Amniotic epithelial cell (primary cell): ENCODE measurements at places on chromosomes 13 and 19.

DNA sequence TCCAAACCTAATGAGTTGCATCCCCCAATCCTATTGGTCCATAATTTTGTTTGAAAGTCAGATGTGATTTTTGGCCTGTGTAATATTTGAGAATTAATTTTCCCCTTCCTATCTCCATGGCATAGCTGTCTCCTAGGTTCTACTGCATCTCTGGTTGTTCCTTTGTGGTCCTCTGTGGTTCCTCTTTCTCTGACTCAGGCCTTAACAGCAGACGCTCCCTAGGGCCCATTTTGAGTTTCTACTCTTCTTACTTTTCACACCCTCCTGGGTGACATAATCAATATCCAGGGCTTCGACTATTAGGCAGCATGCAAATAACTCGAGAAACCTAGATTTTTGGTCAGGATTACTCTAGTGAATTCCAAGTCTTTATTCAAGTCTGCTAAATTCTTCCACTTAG is 160.7 kb downstream of the RFC3 start:
- DNase-seq = no peak

- no peak for DNase-seq
These were observed 702.3 kb downstream of the DIAPH3 start for GRCh38 chr13:59461411-59461810.

DNA sequence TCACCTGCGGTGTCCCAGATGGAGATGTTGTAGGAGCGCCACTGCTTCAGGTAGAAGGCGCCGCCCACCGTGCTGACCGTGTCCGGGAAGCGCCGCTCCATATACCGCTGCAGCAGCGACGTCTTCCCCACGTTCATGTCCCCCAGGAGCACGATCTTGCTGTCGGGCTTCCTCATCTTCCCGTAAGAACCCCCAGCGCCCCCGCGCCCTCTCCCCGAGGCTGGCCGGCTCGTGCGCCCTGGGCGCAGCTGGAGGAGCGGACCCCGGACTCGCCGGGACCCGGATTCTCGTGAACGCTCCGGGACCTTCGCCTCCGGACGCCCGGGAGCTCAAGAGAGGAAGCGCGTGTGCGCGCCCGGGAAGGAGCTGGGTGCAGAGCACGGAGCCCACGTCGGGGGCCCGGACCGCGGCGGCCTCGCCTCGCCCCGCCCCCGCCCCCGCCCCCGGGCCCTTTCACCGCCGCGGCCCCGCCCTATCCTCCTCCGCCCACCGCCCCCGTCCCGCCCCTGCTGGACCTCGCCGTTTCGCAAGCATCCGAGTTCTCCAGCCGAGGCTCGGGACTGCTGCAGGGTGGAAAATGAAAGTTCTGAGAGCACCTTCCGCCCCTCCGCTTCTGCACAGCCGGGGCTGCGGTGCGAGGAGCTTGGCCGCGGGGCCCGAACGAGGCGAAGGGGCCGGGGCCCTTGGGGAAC is at the start of gene RAB20:
RAB20 (minus strand) TSS at position 379 of the 692 bp plus-strand sequence; CDS start at position 176, 203 bp downstream.
- DNase-seq = peak; percentile 86

GRCh38 chr13:37175996-37176395 is 70.5 kb upstream of the CSNK1A1L start:
- peak; percentile 99 for DNase-seq

DNA sequence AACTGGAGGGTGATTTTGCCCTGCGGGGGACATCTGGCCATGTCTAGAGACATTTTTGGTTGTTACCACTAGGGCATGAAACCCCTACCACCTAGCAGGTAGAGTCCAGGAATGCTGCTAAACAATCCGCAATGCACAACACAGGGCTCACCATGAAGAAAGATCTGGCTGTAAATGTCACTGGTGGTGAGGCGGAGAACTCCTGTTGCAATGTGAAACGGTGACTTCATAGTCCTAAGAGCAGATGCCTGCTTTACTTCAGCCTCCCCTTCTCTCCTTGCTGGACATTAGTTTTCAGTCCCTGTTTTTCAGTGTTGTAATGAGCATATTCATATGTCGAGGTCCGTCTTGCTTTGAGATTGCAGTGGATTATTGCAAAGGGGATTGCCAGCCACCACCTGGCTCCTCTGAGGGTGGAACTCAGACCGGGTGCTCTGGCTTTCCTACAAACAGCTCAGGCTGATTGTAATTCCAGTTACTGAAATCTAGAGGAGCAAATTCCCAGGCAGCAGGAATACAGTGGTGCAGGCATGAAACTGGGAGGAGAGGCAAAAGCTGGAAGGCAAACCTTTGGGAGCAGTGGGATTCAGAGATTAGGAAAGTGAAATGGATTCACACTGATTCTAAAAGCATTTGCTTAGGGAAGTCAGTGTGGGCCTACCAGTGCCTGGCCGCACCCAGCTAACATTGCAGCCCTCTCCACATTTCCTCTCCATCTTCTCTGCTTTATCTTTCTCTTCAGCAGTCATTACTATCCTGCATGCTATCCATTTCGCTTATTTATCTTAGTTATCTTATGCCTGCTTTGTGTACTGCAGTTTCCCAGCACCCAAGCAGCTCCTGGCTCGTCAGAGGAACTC is 76.1 kb upstream of the PCDH8 start:
- DNase-seq = no peak

DNA sequence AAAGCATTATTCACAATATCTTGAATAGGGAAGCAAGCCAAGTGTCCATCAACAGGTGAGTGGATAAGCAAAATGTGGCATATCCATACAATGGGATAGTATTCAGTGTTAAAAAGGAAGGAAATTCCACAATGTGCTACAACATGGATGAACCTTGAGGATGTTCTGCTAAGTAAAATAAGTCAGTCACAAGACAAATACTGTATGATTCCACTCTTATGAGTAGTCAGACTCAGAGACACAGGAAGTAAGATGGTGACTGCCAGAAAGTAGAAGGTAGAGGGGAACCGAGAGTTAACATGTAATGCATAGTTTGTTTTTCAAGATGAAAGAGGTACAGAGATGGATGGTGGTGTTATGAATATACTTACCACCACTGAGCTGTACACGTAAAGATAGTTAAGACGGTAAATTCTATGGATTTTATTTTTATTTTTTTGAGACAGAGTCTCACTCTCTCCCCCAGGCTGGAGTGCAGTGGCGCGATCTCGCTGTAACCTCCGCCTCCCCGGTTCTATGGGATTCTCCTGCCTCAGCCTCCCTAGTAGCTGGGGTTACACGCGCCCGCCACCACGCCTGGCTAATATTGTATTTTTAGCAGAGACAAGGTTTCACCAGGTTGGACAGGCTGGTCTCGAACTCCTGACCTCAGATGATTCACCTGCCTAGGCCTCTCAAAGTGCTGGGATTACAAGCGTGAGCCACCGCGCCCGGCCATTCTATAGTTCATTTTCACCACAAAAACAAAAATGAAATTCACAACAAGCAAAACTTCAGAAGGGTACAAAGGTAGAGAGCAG is 1.0 kb upstream of the CHAMP1 start:
- peak; percentile 29 for DNase-seq

DNA sequence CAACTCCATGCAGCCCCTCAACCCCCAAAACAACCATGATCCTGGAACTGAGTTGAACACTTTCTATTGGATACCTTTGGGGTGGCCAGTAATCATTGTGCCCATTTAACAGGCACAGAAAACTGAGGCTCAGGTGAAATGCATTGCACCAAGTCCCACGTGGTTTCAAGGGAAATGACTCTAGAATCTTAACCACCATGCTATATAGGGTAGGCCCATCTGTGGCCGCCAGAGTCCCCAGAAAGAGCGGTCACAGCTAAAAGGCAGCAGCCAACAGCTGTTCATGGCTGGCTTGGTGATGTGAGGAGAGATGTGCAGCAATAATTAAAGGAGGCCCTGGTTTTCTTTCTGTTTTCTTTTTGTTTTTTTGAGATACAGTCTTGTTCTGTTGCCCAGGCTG is 2.6 kb downstream of the CNN1 start:
- no peak for DNase-seq

DNA sequence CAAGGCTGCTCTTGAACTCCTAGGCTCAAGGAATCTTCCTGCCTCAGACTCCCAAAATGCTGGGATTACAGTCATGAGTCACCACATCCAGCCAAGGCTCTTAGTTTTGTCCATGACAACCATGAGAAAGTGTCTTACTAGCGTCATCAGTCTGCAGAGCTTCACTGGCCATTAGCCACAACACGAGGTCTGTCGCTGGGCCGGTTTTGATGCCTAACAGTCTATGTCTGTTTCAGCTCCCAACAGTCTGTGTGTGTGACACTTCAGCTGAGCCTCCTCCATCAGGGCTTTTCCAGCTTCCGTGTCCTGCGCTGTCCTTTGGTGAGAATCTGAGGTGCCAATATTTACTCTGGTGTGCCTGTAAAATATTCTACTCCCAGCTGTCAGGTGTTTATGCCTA is 47.6 kb downstream of the CEP89 start:
- DNase-seq = peak; percentile 75

GRCh38 chr13:37868691-37869505 is 674 bp downstream of the TRPC4 start:
- DNase-seq = peak; percentile 28

DNA sequence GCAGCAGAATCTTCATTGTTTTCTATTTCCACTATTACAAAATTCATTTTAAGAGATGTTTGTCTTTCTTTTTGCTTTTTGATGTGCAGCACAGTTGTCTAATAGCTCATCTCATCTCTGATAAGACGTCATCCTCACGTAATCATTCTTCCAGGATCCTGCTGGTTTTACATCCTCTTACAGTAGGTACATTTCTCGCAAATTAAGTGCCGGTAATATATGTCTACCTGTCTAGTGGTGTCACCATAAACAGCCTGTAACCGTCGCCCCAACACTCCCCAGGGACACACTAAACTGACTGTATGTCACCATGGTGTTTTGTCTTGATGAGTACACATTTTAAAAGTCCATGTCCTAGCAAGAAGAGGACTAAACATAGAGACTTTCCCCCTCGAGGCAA is 94.5 kb upstream of the VSTM2B start:
- no peak for DNase-seq

DNA sequence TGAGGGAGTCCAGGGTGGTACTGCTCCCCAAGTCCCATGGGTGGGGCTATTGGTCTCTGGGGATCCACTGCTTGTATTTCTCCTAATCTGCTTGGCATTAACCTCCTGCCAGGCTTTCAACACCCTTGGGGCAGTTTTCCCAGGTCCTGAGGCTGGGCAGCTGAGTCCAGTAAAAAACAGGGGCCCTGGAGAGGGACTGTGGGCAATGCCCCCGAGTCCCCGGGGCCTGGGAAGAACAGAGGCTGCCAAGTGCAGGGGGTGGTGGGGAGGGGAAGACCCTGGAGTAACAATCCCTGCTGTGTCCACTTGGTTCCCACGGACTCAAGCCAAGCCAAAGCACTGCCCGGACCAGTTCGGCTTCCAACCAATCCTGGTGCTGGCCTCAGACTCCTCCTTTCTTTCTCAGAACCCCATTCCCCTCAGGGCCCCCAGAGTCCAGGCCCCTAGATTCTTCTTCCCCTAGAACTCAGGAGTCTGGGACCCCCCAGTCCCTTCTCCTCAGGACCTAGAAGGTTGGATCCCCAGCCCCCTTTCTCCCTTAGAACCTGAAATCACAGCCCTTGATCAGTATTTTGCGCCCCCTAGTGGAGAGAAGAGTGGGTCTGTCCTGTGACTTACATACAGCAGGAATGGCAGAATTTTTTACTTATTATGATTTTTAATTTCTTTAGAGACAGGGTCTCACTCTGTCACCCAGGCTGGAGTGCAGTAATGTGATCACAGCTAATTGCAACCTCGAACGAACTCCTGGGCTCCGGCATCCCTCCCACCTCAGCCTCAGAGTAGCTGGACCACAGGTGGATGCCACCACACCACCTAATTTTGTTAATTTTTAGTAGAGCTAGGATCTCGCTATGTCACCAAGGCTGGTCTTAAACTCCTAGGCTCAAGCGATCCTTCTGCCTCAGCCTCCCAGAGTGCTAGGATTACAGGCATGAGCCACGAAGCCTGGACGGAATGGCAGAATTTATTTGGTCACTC is 3.7 kb upstream of the CLPTM1 start:
- peak; percentile 75 for DNase-seq

DNA sequence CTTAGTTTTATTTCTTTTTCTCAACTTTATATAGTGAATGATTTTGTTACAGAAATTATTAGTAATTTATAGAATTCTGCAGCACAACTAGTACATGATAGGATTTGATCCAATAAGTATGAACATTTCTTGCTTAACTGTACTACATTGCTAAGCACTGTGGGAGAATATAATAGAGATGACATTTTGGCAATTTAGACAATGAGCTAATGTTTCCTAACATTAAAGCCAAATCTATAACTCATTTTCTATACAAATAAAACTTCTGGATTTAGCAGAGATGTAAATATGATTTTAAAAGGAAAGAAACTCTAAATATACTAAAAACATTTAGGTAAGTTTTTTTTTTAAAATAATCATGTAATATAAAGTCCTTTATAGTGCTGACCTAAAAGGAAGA is 87.3 kb downstream of the FNDC3A start:
- DNase-seq = no peak

DNA sequence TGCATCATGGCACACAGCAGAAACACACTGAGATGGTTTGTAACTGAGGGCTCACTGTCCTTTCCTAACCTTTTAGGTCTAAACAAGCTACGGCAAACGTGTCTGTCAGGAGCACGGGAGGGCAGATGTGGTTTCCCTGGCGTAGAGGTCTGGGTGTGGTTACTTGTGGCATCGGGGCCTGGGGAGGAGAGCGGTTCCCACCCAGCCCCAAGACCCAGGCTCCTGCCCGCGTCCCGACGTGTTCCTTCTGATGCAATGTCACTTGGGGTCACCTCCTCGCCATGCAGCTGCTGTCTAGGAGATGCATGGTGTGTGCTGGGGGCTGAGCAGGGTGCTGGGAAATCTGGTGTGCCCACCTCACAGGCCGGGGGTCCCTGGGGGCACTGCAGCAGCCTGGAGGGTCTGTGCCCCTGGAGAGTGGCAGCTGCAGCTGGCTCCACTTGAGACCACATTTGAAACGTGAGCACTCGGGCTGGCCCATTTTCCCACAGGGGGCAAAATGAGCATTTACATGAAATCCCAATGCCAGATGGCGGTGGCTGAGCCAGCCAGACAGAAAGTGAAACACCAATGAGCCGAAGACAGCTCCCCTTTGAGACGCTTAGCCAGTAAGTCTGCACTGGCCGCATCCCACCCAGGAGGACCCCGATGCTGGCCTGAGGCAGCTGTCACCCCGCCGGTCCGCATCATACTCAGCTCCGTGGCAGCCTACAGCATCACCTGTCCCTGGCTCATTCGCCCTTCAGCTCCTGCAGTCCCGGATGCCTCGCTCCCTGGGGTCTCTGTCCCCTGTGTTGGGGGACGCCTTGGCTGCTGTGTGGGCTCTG is 22.3 kb upstream of the MYDGF start:
- no peak for DNase-seq

GRCh38 chr13:99275093-99275469 is 16.9 kb upstream of the GPR18 start:
- DNase-seq = peak; percentile 57

DNA sequence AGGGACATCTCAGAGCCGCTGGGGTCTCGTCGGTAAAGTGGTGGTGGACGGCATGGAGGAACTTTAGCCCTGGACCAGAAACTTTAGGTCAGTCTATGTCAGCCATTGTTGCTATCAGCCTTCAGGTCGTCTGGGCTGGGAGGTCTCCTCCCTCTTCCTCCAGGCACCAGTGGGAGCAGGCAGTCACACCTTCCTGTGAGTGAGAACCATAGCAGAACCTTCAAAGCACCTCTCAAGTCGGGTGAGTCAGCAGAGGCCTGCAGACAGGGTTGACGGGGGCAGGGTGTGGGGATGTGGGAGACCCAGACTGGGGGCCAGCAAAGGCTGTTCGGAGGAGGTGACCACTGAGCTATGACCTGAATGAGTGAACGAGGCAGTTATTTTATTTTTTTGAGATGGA is 15.4 kb upstream of the SBNO2 start:
- DNase-seq = peak; percentile 79
